Stimulated activated CD4-positive, alpha-beta T cell treated with anti-CD3 and anti-CD28 coated beads, Interleukin-1b, Interleukin-23, amount 100 ng/mL, for 24 hours (primary cell): ENCODE measurements at places on chromosomes 6 and 20.

GRCh38 chr20:43096126-43096930, 93.4 kb downstream of the PTPRT start:
- DNase-seq = no peak

- no peak for DNase-seq
Measured at GRCh38 chr6:23177806-23178205, 608.4 kb downstream of the HDGFL1 start.

DNA sequence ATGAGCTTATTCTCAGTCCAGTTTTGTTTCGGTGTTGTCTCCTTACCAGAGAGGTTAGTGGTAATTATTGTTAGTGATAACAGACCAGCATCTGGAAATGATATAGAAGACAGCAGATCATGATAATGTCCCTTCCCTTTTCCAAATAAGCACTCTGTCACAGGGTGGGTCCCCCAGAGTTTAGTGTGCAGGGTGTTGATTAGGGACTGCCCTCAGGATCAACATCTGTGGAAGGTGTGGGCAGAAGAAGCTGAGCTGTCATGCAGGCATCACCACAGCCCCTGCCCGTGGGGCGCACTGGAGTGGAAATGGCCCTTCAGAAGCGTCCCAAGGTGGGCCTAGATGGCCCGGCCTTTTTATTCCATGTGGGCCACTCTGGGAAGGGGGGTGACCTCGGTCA, 67.6 kb upstream of the DTNBP1 start:
- no peak for DNase-seq

DNA sequence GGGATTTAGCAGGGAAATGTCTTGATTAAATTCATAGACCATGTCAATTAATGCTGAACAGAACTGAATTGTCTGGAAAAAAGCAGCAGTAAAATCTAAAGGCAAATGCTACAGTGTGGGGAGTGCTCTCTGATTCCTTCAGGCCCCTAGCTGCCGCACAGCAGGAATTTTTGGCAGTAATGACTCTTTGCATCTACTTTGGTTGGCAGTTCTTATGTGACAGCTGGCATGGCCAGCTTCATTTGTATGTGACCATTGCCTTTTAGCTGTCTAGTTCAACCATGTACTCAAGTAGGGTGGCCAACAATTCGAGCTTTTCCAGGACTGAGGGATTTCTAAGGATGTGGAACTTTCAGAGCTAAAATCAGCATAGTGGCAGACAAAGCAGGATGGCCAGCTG, 499.1 kb upstream of the MAN1A1 start:
- no peak for DNase-seq

GRCh38 chr20:64155258-64156135, 8.8 kb upstream of the MYT1 start:
- no peak for DNase-seq

DNA sequence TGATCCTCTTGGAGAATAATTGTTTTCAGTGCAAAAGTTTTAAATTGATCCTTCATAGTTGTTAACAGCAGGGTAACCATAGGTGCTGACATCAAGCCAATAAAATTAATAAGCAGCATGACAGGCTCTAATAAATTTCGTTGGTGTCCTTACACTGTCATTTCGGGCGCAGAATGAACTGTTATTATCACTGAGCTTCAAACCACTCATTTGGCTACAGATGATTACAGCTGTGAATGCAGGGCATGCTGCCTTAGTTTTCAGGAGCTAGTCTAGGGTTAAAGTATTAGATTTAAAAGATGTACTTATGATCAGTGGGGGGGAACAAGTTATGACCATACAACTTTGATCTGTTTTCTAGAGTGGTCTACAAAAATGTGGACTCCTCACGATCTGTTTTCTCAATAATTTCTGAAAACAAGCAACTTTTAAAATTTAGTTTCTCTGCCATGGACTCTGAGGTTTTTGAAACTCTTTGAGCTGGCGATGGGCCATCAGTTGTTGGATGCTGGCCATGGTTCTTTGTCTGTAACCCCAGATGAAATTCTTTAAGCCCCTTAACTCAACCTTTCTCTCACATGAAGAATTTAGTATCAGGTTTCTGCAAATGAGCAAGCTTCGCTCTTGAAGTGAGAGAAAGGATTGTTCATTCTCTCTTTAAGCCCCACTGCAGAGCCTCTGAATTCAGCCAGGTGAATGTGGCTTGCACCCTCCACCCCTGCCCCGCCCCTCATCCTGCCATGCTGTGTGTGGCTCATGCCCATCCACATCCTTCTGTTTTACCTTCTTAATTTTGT, 99.1 kb upstream of the MTHFD1L start:
- DNase-seq = no peak

DNA sequence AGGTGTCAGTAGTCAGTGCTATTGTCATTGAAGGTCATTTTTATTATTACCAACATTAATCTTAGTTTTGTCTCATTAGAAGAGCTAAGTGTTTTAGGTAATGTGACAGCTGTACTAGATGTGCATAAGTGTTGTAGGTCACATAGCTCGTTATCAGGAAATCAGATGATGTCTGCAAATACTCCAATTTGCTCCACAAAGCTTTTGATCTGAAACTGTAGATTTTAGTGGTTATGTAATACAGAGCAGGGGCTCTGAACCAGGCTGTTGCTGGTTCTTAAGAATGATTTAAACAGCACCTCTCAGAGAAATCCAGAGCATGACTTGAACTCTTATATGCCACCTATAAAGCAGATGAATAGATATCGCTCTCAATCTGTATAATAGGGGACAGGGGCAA, 2.5 kb downstream of the IL17F start:
- no peak for DNase-seq

DNA sequence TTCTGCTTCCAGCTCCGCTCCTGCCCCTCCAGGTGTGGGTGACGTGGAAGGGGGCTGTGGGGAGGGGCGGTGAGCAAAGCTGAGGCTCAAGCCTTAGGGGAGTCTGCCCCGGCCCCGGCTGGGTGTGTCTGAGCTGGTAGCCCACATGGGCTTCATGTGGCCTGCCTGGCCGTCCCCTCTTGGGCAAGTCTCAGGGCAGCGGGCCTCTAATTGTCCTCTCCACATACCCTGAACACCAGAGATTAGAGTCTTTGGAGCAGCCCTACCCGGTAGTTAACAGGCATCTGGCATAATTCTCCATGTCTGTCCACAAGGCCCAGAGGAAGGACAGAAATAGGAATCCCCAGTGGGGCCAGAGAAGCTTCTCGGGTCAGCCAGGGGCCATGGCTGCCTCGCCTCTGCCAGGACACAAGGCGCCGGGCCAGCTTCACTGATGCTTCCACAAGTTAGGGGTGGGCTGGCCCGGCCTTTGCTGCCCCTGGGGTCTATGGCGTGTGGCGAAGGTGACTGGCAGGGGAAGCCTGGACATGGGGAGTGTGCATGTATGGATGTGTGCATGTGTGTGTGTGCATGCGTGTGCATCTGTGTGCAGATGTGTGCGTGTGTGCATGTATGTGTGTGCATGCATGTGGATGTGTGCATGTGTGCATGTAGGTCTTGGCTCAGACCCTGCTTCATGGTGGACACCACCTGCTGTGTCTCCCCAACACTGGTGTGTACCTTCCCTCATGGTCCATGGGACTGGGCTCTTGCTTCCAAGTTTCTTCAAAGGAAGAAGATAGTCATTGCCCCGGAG, 24.0 kb downstream of the FRMD1 start:
- no peak for DNase-seq

DNA sequence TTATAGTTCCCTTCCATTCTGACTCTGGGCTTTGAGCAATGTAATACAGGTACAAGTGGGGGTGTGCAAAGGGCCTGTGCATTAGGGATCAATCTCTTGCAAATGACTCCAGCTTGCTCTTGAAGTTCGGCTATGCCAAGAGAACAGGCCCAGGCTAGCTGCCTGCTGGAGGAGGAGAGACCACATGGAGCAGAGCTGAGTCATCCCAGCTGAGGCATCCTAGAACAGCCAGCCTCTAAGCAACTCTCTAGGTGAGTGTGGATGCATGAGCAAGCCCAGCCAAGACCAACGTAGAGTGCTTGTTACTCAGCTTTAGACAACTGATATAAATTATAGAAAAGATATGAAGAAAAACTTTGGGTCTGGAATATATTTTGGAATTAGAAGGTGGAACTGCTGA, 47.6 kb upstream of the RBM24 start:
- DNase-seq = no peak

DNA sequence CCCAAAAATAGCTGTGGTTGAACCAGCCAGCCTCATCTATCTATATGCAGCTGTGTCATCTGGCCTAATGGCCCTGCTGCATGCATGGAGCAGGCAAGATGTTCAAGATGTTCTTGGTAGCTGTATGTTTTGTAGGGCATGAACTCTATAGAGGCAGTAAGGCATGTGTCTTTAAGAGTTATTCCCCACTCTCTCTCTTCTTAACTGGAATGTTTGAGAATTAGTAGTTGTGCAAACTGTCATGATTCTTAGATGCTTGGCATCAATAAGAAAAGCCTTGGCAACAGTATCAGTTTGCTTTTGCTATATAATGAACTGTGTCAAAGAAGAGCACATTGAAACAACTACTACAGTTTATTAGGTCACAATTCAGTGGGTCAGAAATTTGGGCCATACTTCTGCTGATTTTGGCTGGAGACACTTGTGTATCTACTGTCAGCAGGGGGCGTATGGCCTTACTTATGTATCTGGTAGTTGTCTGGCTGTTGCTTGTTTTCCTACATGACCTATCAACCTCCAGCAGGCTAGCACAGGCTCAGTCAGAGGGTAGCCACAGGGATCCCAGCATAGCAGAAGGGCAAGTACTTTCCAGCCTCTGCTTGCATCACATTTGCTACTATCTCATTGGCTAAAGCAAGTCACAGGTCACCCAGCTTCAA, 56.1 kb upstream of the LAMP5 start:
- DNase-seq = no peak

GRCh38 chr6:112237066-112237465, 17.3 kb downstream of the LAMA4 start:
- DNase-seq = no peak

GRCh38 chr6:133223452-133224029, 17.6 kb upstream of the EYA4 start:
- DNase-seq = no peak

DNA sequence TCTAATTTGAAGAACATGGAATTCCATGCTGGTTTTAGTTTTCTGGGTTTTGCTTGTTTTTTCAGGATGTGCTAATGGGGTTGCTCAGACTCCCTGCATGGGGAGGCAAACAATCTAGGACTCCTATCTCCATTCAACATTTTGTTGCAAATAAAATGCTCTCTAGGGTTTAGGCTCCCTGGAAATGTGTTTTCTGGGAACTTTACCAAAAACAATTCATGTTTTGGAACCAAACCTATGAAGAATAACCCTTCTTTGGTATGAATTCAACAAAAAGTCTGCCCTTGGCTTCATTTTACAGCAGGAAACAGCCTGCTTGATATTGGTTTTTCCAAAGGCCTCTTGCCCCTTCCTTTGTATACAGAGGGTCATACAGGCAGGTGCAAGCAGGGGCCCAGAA, 217.7 kb downstream of the FOXA2 start:
- DNase-seq = no peak

DNA sequence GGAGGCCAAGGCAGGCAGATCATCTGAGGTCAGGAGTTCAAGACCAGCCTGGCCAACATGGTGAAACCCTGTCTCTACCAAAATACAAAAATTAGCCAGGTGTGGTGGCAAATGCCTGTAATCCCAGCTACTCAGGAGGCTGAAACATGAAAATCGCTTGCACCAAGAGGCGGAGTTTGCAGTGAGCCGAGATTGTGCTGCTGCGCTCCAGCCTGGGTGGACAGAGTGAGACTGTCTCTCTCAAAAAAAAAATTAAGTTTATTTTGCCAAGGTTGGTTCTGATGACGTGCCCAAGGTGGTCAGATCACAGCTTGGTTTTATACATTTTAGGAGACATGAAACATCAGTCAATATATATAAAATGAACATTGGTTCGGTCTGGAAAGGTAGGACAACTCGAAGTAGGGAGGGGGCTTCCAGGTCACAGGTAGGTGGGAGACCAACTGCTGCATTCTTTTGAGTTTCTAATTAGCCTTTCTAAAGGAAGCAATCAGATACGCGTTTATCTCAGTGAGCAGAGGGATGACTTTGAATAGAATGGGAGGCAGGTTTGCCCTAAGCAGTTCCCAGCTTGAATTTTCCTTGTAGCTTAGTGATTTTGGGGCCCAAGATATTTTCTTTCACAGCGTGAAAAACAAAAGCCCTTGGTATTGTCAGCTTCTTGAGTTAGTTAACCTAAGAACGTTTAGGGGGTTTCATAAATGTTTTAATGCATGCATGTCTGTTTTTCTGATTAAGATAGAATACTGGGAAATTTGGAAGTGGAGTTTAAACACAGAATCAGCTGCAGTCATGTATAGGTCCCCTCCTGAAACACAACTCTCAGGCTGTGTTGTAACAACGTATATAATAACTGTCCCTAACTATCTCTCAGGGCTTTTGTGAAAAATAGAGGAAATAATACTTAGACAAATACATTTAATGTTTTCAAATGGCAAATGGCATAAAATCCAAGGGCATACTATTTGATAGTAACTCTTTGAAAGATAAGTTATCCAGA, 16.7 kb downstream of the ACOT13 start:
- no peak for DNase-seq

DNA sequence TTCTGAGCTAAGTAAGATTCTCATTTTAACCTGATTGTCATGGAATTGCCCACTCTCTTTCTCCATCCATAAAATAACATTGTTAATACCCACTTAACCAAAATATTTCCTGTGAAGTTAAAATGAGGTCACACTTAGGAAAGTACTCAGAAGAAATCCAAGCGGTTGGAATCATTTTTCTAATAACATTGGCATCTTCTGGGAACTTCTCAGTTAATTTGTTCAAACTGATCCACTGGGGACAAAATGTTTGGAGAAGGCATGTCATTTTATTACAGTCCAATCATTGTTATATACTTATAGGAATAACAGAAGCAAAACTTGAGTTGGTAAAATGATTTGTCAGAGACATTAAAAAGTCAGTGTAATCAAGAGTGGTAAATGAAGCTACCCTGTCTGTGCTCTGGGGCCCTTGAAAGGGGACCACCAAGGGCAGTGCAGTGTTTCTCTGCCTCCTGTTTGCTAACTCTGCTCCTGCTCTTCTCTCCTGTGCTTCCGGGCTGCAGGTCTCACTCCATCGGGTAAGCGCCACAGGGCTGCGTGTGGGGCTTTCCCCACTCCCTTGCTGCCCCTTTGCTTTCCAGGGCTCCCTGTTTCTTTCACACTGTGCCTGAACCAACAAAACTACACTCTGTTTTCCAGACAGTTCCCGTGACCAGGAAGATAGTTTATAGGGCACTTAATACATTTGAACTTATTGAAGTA, 50.1 kb downstream of the HDDC2 start:
- DNase-seq = no peak

- no peak for DNase-seq
Measured at GRCh38 chr6:15264902-15265761, 19.3 kb downstream of the JARID2 start.

DNA sequence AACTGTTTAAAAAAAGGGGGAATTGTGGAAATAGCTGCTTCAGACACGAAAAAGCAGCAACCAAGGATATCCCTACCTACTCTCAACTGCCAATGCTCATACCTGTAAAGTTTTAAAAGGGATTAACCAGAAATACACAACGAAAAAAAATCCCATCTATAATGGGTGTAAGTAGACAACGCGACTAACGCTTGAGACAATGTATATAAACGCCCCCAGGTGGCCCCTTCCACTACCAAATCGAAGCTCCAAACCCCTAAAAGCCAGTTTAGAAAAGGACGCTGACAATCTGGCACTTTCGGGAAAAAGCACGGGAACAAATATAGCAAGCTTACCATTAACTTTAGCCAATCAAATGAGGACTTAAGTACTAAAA, 94.5 kb upstream of the BTN3A2 start:
- DNase-seq = no peak
